ENCODE measurements at places on chromosomes 7 and 10.
A peak's percentile ranks its signal among the peaks of the same experiment; 100 is the strongest.

DNA sequence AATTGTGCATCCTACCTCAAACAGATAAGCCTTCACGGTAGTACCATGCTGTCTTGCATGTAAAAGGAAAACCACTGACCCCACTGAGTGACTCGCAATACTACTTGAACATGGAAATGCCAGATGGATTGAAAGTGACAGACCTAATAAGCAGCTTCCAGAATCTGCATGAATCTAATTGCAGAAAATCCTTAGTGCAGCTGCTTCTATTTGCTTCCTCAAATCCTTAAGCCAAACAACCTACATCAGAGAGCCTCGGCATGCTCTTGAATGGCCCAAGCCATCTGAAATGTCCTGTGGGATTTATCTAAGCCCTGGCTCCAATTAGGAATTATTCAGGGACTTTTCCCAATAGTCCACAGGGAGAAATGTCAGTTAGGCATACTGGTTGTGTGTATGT lies 509.5 kb upstream of the CELF2 start:
- no peak for DNase-seq

GRCh38 chr7:123533929-123534382 lies 439 bp downstream of the IQUB start:
- DNase-seq: no peak

- peak; percentile 93 for DNase-seq
Measured at GRCh38 chr7:47453093-47454061, 128.5 kb downstream of the TNS3 start.

- no peak for DNase-seq
Measured at GRCh38 chr7:17640730-17641377, 299.4 kb downstream of the SNX13 start.

DNA sequence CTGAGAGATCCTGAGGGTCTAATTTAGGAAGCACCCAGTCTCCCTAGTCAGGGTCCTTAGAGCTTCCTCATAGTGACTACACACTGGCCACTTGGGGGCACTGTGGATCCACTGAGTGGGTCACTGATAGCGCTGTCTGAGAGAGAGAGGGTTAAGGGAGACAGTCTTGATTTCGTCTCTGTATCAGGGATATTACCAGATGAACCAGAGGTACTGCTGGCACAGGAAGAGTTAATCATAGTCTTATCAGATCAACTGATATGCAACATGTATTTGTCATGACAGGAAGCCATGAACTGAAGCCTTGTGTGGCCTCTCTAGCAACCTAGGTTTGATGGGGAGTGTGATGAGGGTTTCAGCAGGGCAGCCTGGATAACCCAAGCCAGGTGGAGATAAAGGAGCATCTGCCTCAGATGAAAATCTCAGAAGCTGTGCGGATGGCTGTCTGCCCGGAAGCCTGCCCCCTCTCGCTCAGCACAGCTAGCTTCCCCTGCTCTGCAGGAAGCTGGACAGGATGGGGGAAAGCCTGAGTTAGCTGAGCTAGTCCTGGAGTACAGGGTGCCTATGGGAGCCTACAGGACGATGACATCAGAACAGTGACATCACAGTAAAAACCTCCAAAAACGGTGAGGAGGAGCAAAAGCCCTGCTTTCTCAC lies 214.0 kb upstream of the PRSS1 start:
- peak; percentile 84 for DNase-seq

- DNase-seq: no peak
Measured at GRCh38 chr10:75475460-75476182, 44.2 kb downstream of the LRMDA start.

DNA sequence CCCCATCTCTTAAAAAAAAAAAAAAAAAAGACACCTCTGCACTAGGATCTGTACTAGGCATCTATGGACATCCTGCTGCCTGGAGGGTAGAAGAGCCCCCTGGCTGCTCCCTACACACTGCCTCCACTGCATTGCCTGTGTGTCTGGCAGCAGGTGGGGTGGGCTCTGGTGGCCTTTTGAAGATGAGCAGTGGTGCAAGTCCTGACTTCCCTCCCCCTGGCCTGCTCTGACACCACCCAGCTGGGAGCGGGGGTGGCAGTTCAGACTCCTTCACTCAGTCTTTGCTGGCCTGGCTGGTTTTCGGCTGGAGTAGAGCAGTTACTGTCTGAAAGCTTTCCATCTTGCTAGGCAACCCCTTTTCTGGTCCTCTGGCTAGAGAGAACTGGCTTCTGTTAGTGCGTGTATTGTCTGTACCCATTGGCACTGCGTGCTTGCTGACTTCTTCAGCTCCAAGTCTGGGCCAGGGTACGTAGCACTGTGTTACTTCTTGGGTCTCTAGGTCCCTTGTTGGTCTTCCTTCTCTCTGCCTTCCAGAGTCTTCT lies 17.6 kb downstream of the C10orf62 start:
- no peak for DNase-seq
